Stimulated activated CD4-positive, alpha-beta T cell treated with anti-CD3 and anti-CD28 coated beads, TNF-alpha, amount 100 ng/mL, for 48 hours (primary cell): ENCODE measurements at places on chromosomes 11 and 22.

DNA sequence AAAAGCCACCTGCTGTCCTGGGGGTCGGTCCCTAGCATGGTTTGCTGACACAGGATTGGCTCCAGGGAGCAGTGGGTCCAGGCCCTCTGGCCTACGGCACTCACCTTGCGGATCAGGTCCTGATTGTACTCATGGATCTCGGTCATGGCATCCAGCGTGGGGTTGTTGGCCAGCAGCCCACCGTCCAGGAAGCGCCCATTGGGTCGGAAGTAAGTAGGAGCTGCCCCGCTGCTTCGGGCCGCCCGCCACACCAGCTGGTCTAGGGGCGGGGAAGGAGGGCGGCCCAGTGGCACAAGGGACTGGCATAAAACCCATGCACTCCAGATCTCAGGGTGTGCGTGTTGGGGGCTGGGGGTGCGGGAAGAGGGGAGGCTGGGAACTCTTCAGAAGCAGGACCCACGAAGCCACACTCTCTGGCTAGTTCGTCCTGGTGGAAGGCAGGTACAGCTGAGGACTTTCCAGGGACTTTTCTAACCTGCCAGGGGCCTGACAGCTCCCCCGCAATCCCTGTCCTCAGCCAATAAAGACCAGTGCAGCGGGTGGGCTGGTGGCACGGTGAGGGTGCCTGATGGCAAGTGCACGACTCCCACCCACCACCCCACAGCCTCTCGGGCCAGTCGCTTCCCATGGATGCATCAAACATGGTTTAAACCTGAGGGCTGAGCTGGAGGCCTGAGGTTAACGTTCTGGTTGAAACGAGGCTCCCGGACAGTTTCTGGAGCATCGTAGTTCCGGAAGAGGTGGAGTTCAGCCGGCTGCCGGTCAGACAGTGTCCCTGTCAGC is 5.1 kb upstream of the BAIAP2L2 start:
- no peak for DNase-seq

GRCh38 chr11:67307545-67308001 is 4.2 kb downstream of the SSH3 start:
- no peak for DNase-seq

DNA sequence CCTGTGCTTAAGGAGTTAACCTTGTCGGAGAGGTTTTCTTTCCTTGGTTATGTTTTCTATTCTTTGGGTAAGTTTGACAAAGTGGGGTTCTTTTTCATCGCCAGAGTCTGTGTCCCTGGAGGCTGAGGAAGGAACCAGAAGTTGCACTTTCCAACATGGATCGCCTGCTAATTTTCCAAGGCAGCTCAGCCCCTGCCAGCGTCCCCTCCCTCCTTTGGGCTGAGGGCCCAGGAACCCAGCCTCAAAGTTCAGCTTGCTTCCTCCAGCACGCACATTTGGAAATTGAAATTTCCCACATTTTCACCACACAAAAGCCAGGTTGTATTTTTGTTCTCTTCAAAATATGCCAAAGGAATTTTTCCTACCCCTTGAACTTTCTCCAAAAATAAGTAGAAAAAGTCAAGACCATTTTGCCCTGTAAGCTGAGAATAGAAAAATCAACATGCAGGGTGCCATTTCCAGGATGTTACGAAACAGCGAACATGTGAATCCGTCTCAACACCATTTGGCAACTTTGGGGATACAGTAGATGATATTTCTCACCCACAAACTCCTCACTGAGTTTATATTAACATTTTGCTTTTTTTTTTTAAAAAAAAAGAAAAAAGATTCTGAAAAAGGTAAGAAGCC is 343.5 kb downstream of the TENM4 start:
- no peak for DNase-seq

- no peak for DNase-seq
Measured at GRCh38 chr11:29268733-29269132, 748.1 kb downstream of the KCNA4 start.

- DNase-seq, result no peak
Measured at GRCh38 chr11:102986815-102987214, 31.3 kb upstream of the MMP13 start.

DNA sequence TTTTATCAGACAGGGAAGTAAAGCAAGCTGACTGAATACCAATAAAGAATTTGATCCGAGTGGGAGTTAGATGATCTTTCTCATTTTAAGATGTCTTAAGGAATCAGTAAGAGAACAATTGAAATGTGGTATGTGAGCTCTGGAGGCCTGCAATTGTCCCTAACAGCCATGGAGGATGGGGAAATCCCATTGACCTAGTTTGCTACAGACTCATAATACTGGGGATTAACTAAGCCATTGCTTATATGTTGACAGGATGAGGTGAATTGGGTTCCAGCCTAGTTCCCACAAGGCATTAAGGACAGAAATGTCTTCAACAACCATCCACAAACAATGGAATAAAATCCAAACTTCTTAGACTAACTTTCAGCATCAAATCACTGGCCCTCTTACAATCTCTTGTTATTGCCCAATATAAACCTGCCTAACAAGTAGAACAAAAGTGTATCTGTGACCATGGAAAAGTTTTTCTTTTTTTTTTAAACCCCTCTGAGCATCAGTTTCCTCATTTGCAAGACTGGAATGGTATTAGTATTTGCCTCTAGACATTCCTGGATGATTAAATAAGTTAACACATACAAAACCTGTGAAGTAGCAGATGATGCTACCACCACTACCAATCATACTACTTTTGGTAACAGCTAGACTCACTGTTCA is 773.2 kb downstream of the DLG2 start:
- no peak for DNase-seq

DNA sequence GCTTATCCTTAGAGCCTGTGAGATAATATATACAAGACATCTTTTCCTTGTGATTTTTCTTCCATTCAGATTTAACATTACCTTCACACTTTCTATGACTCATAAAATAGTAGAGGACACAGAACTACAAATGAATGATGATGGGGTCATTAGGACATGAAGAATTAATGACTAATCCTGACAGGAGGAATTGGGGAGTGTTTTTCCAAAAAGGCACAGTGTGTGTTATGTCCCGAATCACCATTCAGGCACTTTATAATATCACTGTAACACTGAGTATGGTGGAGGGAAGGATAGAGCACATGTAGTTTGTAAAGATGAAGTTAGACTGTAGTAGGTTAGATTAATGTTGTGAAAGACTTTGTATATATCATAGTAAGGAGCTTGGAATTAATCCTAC is 391.3 kb downstream of the JRKL start:
- DNase-seq, result no peak

- no peak for DNase-seq
Measured at GRCh38 chr11:15602785-15603567, 488.3 kb downstream of the INSC start.

DNA sequence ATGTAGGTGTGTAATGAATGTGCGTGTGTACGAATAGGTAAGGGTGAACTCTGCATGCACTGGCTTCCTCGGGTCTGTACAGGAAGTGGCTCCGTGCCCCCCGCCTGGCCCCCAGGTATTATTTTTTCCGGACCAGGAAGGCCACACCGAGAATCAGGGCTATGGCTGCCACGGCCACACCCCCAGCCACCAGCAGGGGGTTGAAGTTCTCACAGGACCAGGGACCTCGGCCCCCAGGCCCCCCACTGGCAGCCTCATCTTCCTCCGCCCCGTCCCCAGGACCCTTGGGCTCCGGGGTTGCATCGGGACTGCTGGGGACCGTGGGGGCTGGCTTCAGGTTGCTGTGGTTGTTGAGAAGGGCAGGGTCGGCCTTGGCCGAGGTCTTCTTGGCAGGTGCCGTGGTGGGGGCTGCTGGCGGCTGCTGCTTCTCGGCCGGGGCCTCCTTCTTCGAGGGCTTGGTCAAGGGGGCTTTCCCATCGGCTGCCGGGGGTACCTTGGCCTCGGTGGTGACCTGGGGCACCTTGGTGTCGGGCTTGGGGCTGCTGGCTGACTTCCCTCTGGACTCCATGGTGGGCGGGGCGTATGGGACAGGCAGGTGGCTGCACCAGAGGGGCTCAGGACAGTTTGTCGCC is 1.8 kb downstream of the CEND1 start:
- DNase-seq, result no peak

- DNase-seq, result no peak
Measured at GRCh38 chr11:71227058-71227659, 25.2 kb downstream of the SHANK2 start.

GRCh38 chr11:111483431-111483830 is 28.8 kb downstream of the BTG4 start:
- DNase-seq, result no peak

- DNase-seq, result no peak
Measured at GRCh38 chr11:99601179-99601578, 580.4 kb downstream of the CNTN5 start.

GRCh38 chr11:45045683-45046471 is 95.2 kb upstream of the TP53I11 start:
- peak; percentile 12 for DNase-seq

- DNase-seq, result no peak
Measured at GRCh38 chr11:1946812-1947484, at the start of gene MRPL23. Gene MRPL23 (plus strand): TSS chr11:1947332. CDS start chr11:1947363, 31 bp downstream.

- no peak for DNase-seq
Measured at GRCh38 chr22:27194096-27194748, 536.8 kb downstream of the MIAT start.

- DNase-seq, result peak; percentile 7
Measured at GRCh38 chr22:36546092-36546804, 17.3 kb upstream of the EIF3D start.

DNA sequence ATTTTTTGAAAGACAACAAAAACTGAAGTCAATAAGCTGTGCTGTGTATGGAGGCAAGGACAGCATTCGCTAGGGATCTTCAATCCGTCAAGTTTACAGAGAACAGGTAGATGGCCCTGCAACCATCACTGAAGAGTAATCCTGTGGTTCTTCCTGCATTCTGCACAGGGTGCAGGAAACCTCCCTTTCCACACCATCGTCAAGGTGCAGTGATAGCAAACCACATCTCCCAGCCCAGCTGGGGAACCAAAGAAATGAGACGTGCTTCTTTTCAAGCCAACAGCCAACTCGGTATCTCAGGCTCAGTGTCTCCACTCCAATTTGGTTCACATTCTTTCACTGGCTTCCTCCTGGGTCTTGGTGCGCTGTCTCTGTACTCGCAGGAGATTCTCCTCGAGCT is 814.5 kb downstream of the OPCML start:
- DNase-seq, result no peak

- no peak for DNase-seq
Measured at GRCh38 chr22:49779211-49779610, 48.5 kb downstream of the BRD1 start.

GRCh38 chr22:40243891-40244290 is 66.2 kb downstream of the TNRC6B start:
- no peak for DNase-seq

GRCh38 chr11:73271936-73272679 is at the start of gene P2RY6:
Gene P2RY6 (plus strand): TSS chr11:73272338. CDS start chr11:73296519, 24,181 bp downstream.
- DNase-seq, result no peak

DNA sequence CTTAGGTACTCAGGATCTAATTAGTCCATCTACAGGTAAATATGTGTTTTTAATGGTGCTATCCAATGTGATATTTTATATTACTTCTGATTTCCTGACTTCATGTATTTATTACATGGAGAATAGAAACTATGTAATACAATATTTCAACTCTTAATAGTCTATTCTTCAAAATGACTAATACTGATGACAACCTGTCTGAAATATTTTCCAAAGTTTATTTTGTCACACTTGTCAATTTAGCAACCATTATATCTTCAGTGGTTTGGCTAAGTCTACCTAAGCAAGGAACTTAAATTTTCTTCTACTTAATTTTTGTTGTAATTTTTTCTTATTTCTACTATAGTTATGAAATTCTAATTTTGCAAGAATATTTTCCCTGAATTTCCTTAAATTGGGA is 55.0 kb upstream of the CNTN5 start:
- DNase-seq, result no peak

GRCh38 chr11:65576232-65576866 is 496 bp downstream of the EHBP1L1 start:
- no peak for DNase-seq

- DNase-seq, result no peak
Measured at GRCh38 chr11:110909336-110909735, 197.1 kb upstream of the ARHGAP20 start.

DNA sequence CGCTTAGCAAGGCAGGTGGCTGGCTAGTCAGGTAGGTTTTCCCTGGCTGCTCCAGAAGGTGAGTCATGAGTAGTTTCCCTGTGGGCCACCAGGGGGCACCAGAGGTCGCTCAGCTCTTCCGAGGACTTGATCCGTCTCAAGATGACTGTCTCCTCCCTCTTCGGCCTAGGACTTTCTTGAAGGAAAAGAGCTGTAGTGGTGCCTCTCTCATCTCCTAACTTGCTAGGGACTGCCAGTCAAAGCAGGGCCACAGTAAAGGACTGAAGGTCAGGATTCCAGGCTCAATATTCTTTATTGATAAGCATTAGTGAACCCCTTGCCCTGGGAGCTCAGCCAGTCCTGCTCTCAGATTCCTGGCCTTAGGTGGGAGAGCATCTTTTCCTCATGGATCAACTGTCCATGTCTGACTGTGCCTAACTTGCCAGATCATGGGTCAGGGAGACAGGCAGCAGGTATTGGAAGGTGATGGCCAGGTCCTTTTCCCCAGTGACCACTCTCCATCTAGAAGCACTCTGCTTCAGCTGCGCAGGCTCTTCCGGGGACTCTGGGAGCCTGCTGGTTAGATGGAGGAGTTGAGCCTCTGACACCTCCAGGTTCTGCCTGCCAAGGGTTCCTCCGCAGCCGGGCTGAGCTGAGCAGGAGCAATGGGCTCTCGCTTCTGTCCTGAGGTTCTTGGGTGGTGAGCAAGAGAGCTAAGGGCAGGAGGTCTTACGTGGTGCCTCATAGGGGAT is 1.9 kb downstream of the POLD4 start:
- no peak for DNase-seq

DNA sequence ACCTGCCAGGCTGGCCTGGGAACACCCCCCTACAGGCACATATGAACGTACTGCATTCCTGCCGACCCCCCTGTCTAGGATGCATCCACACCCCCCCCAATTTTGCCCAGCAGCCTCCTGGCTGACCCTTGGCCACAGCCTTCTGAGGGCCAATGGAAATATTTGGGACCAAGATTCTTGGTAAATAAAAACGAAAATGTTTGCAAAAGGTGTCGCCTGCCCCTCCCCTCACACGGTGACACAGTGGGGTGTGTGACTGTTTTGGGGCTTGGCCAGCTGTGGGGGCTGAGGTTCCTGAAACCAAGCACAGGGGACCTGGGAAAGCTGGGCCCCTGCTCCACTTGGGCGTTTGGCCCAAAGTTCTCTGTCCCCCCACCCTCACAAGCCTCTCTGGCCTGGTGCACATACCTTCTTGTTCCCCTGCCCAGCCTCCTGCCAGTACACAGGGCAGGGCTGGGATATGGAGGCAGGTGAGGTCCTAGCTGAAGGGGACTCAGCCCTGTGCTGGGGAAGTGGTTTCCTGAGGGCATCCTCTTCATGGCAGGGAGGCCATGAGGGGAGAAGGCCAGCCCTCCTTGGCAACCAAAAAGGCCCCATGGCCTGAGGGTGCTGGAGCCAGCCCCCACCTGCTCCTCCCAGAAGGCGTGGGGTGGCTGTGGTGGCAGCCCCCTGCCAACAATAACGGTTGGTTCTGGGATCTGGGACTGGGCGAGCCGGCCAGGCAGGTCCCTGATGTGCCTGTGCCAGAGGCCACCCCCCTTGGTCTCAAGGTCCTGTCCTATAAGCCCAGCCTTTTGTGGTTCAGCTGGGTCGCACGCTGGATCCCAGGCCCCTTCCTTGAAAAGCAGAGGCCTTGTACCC is 2.1 kb upstream of the CRACR2B start:
- DNase-seq, result no peak

GRCh38 chr22:17742527-17742902 is 31.8 kb downstream of the BID start:
- DNase-seq, result peak; percentile 45

GRCh38 chr11:114285599-114285998 is 10.6 kb upstream of the NNMT start:
- DNase-seq, result no peak

- no peak for DNase-seq
Measured at GRCh38 chr11:47057365-47057764, 119.3 kb downstream of the ARFGAP2 start.
